ENCODE measurements at places on chromosomes 1 and 21. TPM values are rescaled to one million over a fixed set of nuclear protein-coding genes. Genes with fewer than 3 reads are reported as not detected.

The F13B gene
- total RNA-seq, result not detected

The LMOD1 gene
- not detected for total RNA-seq

The VSIG8 gene
- total RNA-seq, result not detected

The ERICH3 gene
- not detected for total RNA-seq

The UBE2U gene
- total RNA-seq, result not detected

The LPAR3 gene
- 0.23 TPM for total RNA-seq

The HSPA13 gene
- total RNA-seq, result 14.0 TPM

The MYOM3 gene
- total RNA-seq, result 5.6 TPM

The CLCA4 gene
- total RNA-seq, result not detected

The TSSK3 gene
- total RNA-seq, result not detected

The TMEM52 gene
- total RNA-seq, result 0.82 TPM

The IVL gene
- total RNA-seq, result not detected

The KRTAP13-2 gene
- total RNA-seq, result not detected

The FCGR1A gene
- not detected for total RNA-seq

The S100A7A gene
- total RNA-seq, result not detected

The KCNT2 gene
- 0.08 TPM for total RNA-seq

The KRTAP10-4 gene
- not detected for total RNA-seq

The KRTAP19-6 gene
- not detected for total RNA-seq

The TSPAN1 gene
- total RNA-seq, result 3.6 TPM

The CRP gene
- not detected for total RNA-seq

The OPRD1 gene
- 0.08 TPM for total RNA-seq

The OLFML3 gene
- 3.7 TPM for total RNA-seq

The FAAH gene
- total RNA-seq, result 1.0 TPM

The C1orf115 gene
- 4.9 TPM for total RNA-seq

The STIL gene
- total RNA-seq, result 10.3 TPM

The IFI44L gene
- total RNA-seq, result 0.05 TPM

The LAD1 gene
- 1.1 TPM for total RNA-seq

The OLFML2B gene
- 1.0 TPM for total RNA-seq

The SLC30A2 gene
- total RNA-seq, result 0.31 TPM

The PATJ gene
- 4.6 TPM for total RNA-seq

The PCAT6 gene
- 1.4 TPM for total RNA-seq

The SPATA46 gene
- total RNA-seq, result not detected

The MYBPH gene
- not detected for total RNA-seq

The MANEAL gene
- total RNA-seq, result 26.9 TPM

The TRIM58 gene
- not detected for total RNA-seq

The BRWD1 gene
- 11.3 TPM for total RNA-seq

The RFX5 gene
- total RNA-seq, result 24.7 TPM

The NPHS2 gene
- total RNA-seq, result not detected

The ITLN2 gene
- total RNA-seq, result 0.14 TPM

The OR2L5 gene
- not detected for total RNA-seq

The SYT11 gene
- total RNA-seq, result 1.3 TPM

The RGS18 gene
- not detected for total RNA-seq

The SLC16A4 gene
- total RNA-seq, result 33.4 TPM

All from A549 treated with ZK216348 at 1 μM for 4 hours (cell line).